ENCODE measurements at places on chromosomes 16 and 17. TPM values are rescaled to one million over a fixed set of nuclear protein-coding genes. Genes with fewer than 3 reads are reported as not detected.

The USH1G gene
- total RNA-seq = 0.07 TPM

The UNC45B gene
- not detected for total RNA-seq

The EFNB3 gene
- total RNA-seq = 1.4 TPM

The BICDL2 gene
- total RNA-seq = not detected

The ZNRF1 gene
- 23.2 TPM for total RNA-seq

The SPSB3 gene
- 21.1 TPM for total RNA-seq

The DDX52 gene
- 26.8 TPM for total RNA-seq

The CDK5R1 gene
- 4.8 TPM for total RNA-seq

The TNP2 gene
- not detected for total RNA-seq

The STH gene
- not detected for total RNA-seq

The WNT3 gene
- 4.2 TPM for total RNA-seq

The CCDC200 gene
- not detected for total RNA-seq

The ADAP2 gene
- 3.2 TPM for total RNA-seq

The HSD17B2 gene
- 0.11 TPM for total RNA-seq

The RNF43 gene
- 0.83 TPM for total RNA-seq

The ARL5C gene
- total RNA-seq = not detected

The HS3ST3B1 gene
- total RNA-seq = 0.77 TPM

The GRAPL gene
- not detected for total RNA-seq

The TGFB1I1 gene
- total RNA-seq = 65.2 TPM

The FOXL1 gene
- 1.2 TPM for total RNA-seq

The EMP2 gene
- 29.0 TPM for total RNA-seq

The WBP2 gene
- total RNA-seq = 85.1 TPM

The USP22 gene
- total RNA-seq = 116 TPM

The CPHXL2 gene
- not detected for total RNA-seq

The NTN1 gene
- 0.42 TPM for total RNA-seq

The C17orf50 gene
- total RNA-seq = 0.14 TPM

The C1QTNF8 gene
- total RNA-seq = not detected

The SLC13A2 gene
- 0.14 TPM for total RNA-seq

The SLC52A1 gene
- 0.68 TPM for total RNA-seq

The AXIN2 gene
- total RNA-seq = 0.97 TPM

The MYH13 gene
- not detected for total RNA-seq

The KLHL36 gene
- 25.3 TPM for total RNA-seq

The OR1F1 gene
- 0.18 TPM for total RNA-seq

The KRTAP1-5 gene
- not detected for total RNA-seq

The RNF222 gene
- total RNA-seq = not detected

The CRHR1 gene
- 0.20 TPM for total RNA-seq

The ZP2 gene
- not detected for total RNA-seq

The SYT17 gene
- 9.2 TPM for total RNA-seq

The MMP28 gene
- 10.2 TPM for total RNA-seq

The CLEC3A gene
- not detected for total RNA-seq

The DCTPP1 gene
- total RNA-seq = 138 TPM

The SPATA22 gene
- total RNA-seq = not detected

The ABCC11 gene
- 0.16 TPM for total RNA-seq

The C1QL1 gene
- total RNA-seq = 17.0 TPM

Data from A549 treated with GW870086 at 1 μM for 4 hours (cell line).